H7 (cell line): ENCODE measurements at places on chromosomes 12 and 14.

DNA sequence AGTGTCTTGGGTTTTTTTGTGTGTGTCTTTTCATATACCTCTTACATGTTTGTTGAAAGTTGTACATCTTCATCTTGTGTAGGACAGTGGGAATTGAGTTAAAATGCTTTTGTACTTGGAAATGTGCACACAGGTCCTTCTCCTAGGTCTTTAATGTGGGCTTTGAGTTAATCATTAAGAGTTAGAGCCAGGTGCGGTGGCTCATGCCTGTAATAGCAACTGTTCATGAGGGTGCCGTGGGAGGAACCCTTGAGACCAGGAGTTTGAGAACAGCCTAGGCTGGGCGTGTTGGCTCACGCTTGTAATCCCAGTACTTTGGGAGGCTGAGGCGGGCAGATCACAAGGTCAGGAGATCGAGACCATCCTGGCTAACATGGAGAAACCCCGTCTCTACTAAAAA lies 13.9 kb downstream of the CLECL1 start:
- DNase-seq: no peak

DNA sequence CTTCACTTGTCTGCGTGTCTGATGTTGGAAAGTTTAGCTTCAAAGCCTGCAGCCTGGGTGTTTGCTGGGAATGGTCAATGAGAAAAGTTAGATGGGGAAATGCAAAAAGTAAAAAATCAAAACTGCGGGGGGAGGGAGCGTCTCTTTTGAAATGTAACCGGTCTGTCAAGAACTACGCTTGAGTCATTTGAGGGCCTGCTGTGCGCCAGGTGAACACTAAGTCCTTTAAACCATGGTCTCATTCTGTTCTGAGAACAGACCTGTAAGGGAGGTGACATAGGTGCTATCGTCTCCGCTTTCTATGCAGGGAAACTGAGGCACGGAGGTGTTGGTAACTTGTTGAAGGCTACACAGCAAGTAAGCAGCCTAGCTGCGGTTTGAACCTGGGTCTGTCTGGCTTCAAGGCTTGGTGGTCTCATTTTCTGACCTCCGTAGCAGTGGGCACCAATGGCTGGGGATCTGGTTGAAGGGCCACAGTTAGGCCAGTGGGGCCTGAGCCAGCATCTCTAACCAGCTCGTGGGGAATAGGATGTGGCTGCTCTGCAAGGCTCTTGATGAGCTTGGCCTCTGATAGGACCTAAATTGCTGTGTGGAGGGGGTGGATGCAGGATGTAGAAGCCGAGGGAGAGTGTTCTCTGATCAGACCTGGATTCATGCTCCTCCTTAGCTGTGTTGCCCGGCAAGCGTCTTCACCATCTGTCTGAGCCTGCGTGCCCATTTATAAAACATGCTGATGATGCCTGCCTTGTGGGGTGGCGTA lies 41.5 kb downstream of the KCTD10 start:
- DNase-seq: no peak

- DNase-seq: no peak
These were observed 766.4 kb upstream of the TMEM132C start for GRCh38 chr12:127500512-127501035.

DNA sequence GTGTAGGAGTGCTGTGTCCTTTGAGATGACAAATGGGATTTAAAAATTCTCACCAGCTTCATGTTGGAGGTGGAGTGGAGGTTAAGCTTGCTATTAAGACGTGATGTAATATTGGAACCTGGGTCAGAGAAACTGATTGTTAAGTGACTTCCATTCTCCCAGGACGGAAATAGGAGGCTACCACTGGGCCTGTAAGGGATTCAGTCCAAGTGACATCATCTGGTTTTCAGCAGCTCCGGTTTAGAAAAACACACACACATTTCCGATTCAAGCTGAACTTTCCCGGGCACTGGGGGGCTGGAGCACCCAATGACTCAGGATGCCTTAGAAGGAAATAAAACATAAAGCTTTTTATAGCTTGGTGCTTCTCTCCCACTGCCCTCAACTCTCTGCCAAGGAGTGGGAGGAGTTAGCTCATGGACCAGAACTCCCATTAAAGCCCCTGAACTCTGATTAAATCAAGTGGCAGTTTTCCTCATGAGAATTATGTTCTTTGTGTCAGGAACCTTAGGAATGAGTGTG lies 12.4 kb downstream of the CALM1 start:
- DNase-seq: no peak

- DNase-seq: no peak
These were observed 59.2 kb downstream of the BICDL1 start for GRCh38 chr12:120048263-120048662.

GRCh38 chr12:29566441-29566840 lies 69.0 kb upstream of the OVCH1 start:
- DNase-seq: no peak

GRCh38 chr12:39369756-39370155 lies 73.2 kb downstream of the KIF21A start:
- no peak for DNase-seq

DNA sequence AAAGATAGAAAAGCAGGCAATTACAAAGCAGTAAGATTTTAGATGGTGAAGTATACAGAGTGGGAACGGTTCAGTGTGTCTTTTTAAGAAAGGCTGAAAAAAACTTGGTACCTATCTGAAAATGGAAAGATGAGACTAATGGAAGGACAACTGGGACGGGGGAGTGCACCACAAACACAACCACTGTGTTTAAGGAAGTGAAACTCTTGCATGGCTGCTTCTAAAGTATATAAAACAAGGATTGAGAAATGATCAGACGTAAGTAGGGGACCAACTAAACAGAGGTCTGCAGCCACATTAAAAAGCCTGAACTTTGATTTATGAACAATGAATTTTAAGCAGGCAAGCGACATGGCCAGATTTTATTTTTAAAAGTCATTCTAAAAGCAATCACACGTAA lies 328.6 kb downstream of the MDGA2 start:
- DNase-seq: no peak

- DNase-seq: no peak
These were observed 2.2 kb upstream of the DCD start for GRCh38 chr12:54650409-54650808.

GRCh38 chr12:129459886-129460285 lies 443.9 kb downstream of the TMEM132D start:
- no peak for DNase-seq

DNA sequence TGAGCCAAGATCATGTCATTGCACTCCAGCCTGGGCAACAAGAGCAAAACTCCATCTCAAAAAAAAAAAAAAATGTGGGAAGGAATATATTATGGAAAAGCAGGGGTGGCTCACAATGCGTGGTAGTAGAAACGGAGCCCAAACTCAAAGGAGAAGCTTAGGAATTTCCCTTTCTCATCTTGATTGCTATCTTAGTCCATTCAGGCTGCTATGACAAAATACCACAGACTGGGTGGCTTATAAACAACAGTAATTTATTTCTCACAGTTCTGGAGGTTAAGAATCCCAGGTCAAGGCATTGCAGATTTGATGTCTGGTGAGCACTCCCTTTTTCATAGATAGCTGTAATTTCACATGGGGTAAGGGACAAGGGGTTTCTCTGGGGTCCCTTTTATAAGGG lies 153.8 kb upstream of the KRR1 start:
- DNase-seq: no peak

- no peak for DNase-seq
These were observed 387.0 kb upstream of the GARIN6 start for GRCh38 chr12:99260456-99260996.

GRCh38 chr14:70354204-70354603 lies 5.3 kb downstream of the COX16 start:
- DNase-seq: no peak

DNA sequence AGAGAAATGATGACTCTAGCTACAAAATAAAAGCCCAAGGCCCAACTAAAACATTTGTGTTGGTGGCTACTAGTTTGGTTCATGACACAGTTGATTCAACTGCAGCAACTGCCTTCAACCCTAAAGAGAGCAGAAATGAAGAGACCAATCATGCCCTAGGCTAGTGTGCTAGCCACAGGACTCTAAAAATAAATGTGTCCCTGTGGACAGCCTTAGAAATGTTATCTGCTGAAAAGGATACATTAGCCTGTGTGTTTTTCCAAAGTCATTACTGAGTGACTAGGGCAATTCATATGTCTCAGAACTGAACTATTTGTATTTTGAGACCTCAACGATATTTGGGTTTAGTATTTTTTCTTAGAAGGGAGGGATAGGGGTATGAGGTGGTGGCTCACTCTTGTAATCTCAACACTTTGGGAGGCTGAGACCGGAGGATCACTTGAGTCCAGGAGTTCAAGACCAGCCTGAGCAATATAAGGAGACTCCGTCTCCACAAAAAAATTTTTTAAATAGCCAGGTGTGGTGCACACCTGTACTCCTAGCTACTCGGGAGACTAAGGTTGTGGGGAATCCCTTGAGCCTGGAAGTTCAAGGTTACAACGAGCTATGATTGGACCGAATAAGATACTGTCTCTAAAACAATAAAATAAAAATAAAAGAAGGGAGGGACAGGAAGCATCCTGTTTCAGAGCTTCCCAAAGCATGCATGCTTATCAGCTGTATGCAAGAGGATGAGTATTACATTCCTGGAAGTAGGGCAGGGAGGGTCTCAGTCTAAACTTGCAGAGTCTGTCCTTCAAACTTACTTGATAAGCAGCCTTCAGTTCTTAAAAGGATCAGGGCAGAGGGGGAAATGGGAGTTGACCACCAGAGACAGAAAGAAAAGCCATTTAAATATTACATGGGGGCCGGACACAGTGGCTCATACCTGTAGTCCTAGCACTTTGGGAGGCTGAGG lies 29.6 kb upstream of the NAP1L1 start:
- no peak for DNase-seq

GRCh38 chr14:76421662-76422061 lies 45.7 kb downstream of the ESRRB start:
- DNase-seq: peak; percentile 82

DNA sequence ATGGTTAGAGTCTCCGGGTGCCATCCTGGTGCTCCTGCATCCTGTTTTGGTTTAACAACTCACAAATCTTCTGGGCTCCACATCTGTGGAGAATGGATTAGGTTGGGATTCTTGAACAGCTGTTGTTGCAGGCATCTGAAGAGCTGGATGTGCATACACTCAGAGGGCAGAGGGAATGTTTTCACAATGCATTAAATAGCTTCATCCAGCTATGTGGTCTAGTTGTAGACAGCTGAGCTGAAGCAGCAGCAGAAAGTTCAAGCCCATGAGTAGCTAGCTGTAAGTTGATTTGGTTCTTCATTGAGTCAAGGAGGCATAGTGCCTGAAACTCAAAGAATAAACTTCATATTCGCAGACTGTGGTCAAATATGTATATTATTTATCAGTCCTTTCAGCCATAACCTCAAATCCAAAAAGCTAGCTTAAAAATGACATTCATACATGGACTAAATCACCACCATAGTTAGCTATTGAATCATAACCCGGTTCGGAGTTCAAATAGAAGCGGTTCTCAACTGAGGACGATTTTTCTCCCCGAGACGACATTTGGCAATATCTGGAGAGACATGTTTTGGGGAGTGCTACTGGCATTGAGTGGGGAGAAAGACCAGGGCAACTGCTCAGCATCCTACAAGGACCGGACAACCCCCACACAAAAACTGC lies 858 bp upstream of the ANKRD13A start:
- no peak for DNase-seq

- DNase-seq: no peak
These were observed 8.3 kb upstream of the ERBB3 start for GRCh38 chr12:56071648-56072047.

- no peak for DNase-seq
These were observed 188.6 kb upstream of the SOX5 start for GRCh38 chr12:24138041-24138440.
